T-helper 2 cell (primary cell): ENCODE measurements at places on chromosomes 5 and 9.

- no peak for DNase-seq
These were observed 250.1 kb upstream of the KLF4 start for GRCh38 chr9:107739601-107740082.

GRCh38 chr5:134099288-134099872, 15.1 kb upstream of the TCF7 start:
- DNase-seq = no peak

DNA sequence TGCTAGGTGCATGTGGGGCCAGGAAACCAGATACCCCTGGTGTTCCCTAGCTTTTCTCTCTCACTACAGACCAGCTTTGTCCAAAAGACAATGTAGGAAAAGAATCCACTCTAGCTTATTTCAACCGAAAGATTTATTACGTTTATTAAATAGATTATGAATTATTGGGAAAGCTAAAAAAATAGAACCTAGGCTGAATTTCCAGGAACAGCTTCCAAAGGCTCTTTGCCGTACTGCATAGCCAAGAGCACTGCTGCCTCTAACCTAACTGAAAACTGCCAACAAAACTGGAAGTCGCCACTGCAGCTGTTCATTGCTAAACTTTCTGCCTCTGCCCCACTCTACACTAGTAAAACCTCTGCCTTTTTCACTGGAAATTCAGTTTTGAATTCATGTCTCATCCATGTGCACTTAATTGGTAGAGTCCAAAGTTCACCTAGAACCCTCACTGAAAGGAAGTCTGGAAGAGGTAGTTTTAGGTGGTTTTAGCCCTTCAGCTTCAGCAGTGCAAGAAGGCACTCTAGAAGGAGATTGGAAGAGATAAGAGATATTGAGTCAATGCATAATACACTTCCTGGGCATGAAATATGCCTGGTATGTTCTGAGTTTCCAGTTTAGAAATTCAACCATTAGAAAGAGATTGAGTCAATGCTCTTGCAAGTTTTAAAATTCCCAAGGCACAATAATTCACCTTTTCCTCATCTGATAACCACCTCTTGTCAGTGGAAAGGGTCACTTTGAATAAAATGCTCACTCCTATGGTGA, 927.9 kb downstream of the MAT2B start:
- no peak for DNase-seq

DNA sequence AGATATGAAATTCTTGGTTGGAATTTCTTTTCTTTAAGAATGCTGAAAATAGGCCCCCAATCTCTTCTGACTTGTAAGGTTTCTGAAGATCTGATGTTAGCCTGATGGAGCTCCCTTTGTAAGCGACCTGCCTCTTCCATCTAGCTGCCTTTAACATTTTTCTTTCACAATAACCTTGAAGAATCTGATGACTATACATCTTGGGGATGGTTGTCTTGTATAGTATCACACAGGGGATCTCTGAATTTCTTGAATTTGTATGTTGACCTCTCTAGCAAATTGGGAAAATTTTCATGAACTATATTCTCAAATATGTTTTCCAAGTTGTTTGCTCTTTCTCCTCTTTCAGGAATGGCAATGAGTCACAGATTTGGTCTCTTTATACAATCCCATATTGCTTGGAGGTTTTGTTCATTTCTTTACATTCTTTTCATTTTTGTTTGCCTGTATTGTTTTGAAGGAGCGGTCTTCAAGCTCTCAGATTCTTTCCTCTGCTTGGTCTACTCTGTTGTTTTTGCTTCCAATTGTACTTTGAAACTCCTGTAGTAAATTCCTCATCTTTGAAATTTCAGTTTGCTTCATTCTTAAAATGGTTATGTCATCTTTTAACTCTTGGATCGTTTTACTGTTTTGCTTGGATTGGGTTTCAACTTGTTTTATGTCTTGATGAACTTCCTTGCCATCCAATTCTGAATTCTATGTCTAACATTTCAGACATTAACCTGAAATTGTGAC, 245.2 kb upstream of the TARS1 start:
- DNase-seq = no peak
